ENCODE measurements at places on chromosomes 4 and X.

GRCh38 chr4:19700992-19701391, 550.7 kb upstream of the SLIT2 start:
- DNase-seq: no peak

- no peak for DNase-seq
Measured at GRCh38 chr4:97851115-97851514, 292.2 kb downstream of the STPG2 start.

DNA sequence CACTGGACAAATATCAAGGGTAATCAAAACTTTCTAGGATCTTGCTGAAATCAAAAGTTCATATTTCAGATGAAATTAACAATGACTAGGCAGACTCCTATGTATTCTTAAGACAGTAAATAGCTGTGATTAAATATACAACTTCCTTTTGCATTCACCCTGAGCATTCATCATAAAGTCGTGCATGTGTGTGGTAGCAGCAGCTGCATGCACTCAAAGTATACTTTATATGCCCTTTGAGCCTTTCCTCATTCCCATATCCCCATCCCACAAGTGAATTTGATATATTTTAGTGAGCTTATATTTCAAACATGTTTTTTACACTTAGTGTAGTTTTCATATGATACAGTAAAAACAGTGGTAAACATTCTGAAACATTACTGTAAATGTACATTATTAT, 959.0 kb downstream of the C4orf33 start:
- no peak for DNase-seq

DNA sequence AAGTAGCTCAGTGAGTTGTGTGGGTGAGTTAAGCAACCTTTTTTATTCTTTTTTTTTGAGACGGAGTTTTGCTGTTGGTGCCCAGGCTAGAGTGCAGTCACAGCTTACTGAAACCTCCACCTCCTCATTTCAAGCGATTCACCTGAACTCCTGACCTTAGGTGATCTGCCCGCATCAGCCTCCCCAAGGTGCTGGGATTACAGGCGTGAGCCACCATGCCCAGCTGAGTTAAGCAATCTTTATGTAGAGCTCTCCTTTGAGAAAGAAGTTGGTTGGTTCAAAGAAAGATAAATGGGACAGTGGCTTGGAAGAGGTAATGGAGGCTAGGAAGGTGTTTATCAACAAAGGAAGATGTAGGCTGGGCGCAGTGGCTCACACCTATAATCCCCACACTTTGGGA, 3.2 kb downstream of the MSMO1 start:
- no peak for DNase-seq

DNA sequence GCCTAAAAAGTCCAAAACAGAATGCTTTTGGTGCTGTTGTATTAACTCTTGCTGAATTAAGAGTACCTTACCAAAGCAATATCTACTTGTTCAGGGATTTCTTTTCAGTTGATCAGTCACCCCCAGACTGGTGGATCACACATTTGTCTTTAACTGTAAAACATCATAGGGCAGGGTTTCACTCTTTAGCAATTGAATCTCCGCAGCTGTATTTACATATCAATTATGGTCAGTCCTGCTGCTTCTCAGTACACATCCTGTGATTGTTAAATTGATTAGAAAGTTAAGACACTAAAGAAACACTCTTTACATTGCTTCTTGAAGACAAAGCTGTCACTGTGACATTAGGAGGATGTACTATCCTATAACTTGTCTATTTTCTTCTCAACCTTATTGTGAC, 277.1 kb upstream of the ADGRL3 start:
- no peak for DNase-seq

- DNase-seq: no peak
Measured at GRCh38 chr4:47837908-47838294, at the start of gene CORIN. TSS of gene CORIN (minus strand) at chr4:47838067. CDS start at chr4:47837949, 118 bp downstream.

DNA sequence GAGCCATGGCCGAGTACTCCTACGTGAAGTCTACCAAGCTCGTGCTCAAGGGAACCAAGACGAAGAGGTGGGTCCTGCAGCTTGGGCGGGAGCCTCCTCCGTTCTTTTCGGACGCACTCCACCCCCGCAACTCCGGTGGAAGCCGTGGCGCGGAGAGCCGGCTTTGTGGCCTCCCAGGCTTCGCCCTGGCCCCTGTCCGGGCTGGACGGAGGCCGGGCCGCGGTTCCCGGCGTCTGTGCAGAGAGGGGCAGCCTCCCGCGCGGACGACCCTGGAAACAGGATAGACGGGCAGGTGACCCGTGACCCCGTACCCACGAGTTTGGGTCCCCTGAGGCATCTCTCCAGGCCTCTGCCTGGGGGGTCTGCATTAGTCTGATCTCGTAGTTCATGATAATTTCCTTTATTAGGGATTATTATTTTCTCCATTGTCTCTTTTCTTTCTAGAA, 356 bp downstream of the FRG1 start:
- DNase-seq: no peak

DNA sequence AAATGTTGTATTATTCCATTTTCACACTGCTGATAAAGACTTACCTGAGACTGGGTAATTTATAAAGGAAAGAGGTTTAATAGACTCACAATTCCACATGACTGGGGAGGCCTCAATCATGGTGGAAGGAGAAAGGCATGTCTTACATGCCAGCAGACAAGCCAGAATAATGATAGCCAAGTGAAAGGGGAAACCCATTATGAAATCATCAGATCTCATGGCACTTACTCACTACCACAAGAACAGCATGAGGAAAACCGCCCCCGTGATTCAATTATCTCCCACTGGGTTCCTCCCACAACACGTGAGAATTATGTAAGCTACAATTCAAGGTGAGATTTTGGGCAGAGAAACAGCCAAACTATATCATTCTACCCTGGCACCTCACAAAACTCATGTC, 2535.1 kb downstream of the ARAP2 start:
- DNase-seq: no peak

DNA sequence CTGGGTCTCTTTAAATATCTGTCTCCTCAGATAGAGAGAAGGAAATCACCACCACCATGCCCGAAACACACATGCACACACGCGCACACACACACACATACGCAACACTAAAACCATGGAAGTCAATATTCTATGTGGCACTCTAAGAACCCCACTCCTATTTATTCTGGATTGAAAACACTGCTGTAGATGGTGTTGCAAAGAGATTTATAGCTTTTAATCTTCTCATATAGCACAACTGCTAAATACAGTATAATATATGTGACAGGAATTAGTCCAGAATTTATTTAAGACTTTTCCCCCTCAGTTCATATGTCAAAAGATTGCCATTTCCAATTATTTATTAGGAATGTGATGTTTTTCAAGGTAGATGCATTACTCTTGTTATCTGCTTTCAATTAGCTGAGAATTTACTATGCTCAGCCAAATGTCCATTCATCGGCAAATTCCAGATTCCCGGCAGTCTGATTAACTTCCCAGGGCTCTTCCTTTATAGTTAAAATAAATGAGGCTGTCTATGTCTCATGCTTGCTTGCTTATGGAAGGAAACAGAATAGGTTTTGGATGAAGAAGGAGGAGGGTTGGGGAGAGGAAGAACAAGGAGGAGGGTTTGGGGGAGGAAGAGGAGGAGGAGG, 115.4 kb upstream of the NDP start:
- DNase-seq: no peak

DNA sequence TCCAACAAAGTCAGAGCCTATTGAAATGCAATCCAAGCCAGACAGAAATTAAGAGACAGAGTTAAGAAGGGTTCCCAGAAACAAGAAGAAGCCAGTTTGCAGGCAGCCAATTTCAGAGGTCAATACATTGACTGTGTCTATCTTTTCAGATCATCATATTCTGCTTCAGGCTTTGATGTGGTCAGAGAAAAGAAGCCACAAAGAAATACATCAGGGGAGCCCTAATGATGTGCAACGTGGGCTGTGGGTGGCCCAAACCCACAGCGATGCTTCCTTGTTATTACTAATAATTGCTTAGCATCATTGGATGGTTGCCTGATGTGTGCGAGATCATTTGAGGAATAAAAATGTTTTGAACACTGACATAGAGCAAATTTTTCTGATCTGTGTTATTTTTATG, 99.0 kb upstream of the DUSP21 start:
- no peak for DNase-seq

DNA sequence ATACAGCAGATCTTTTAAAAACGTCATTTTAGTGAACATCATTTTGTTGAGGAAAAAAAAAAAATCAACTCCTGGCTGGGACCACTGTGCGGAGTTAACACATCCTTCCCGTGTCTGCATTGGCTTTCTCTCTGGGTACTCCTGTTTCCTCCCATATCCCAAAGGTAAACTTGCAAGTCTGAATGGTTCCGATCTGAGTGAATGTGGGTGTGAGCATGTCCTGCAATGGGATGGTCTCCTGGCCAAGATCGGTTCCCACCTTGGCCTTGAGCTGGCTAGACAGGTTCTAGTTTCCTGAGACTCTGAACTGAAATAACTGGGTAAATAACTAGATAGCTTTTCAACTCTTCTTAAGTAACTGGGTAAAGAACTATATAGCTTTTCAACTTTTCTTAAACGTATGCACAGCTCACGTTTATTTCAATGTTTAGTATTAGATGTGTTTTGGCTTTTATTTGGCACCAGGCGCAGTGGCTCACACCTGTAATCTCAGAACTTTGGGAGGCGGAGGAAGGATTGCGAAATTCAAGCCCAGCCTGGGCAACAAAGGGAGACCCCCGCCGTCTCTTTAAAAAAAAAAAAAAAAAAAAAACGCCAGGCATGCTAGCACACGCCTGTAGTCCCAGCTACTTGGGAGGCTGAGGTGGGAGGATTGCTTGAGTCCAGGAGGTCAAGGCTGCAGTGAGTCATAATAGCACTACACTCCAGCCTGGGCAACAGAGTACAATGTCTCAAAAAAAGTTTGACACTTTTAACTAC, 14.0 kb downstream of the RBMX start:
- peak; percentile 44 for DNase-seq

DNA sequence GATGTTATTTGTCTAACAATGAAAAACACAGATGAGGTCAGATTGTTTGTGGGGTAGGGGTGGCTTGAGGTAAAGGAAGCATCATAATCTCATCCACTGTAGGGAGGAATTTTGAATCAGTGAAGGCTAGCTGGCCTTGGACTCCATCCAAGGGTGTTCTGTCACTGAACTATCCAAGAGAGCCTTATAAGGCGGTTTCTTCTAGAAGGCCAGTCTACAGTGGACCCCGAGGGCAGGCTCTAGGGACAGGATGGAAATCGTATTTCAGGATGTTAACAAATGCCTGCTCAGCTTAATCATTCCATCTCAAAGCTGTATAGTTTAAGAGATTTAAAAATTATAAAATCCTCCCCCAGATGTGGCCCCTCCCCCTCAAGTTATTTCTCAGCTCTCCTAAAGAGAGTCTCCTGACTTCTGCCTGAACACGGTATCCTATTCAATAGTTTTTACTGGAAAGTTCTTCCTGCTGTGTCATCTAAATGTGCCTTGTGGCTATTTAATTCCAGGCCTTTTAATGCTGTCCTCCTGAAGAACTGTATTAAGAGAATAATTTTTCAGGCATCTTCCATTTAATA, 8.0 kb downstream of the IGFBP7 start:
- DNase-seq: no peak

DNA sequence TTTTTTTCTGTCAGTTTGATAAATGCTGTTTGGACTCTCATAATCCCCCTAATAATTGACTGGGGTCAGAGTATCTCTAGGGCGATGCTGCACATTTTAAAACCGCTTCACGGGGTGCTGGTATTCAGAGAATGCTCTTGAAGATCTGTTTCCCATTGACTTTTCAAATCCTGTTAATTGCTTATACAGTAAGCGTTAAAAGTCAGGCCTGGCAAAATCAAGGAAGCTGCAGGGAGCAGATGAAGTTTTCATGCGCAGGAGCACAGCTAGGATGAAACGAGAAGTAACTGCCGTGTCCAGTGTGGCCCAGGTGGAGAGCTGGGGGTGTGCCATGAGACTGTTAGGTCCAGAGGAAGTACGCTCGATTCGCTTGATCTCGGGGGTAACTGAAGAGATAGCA, 312.9 kb downstream of the TRIML1 start:
- DNase-seq: peak; percentile 38

GRCh38 chr4:115852767-115853091, 739.3 kb upstream of the NDST4 start:
- no peak for DNase-seq

DNA sequence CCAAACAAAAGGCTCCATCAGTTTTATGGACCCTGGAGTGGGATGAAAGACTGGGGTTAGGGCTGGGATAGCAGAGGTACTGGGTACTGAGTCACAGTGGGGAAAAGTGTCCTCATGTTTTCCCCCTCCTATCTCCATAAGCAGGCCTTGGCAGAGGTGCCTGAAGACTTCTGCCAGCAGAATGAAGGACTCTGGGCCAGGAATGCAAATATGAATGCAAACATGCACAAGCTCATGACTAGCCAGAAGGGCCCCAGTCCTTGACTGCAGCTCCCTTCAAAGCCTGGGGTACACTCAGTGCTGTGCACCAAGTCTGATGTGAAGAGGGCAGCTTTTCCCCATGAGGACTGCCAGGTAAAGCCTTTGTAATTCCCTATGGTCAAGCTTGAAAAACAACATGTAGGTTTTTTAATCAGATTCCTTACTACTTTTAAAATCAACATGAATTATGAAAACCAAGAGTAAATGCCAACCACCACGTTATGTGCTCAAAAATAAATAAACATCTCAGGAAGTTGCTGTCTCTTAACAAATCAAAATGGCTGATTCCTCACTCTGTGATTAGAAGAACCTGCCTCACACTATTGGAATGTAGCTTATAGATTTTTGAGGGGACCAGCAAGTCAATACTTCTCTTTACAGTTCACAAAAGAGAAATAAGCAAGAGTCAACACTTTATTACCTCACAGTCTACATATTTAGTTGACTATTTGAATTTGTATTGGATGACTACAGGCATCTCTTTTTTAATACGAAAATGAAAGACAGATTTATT, 1512.0 kb downstream of the ARAP2 start:
- DNase-seq: no peak

DNA sequence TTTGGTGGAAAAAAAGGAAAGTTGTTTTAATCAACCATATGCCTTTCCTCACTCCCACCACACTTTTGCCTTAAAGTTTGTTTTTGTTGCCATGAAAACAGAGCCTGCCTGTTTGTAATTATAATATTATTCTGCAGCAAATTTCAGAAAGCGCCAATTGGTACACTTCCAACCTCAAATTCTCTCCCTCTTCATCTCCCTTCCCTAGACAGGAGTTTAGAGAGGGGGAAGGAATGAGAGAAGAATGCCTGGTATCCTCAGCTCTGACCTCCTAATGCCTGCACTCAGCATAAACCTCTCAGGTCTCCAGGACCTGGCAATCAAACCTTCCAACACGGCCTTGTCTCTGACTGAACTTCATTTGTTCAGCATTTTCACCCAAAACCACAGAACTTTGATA, 138.4 kb upstream of the HCCS start:
- DNase-seq: no peak

GRCh38 chr4:15469402-15470127, at the start of gene CC2D2A:
TSS of gene CC2D2A (plus strand) at chr4:15469882. CDS start at chr4:15475933, 6,051 bp downstream.
- peak; percentile 80 for DNase-seq

- no peak for DNase-seq
Measured at GRCh38 chrX:19202171-19202570, 79.9 kb upstream of the ADGRG2 start.

All from ELF-1 (cell line).